ENCODE measurements at places on chromosomes 2 and 18. TPM values are rescaled to one million over a fixed set of nuclear protein-coding genes. Genes with fewer than 3 reads are reported as not detected.

The LIPG gene
- total RNA-seq = 8.1 TPM

The STARD6 gene
- not detected for total RNA-seq

The PLGLB1 gene
- 5.4 TPM for total RNA-seq

The ZSWIM2 gene
- not detected for total RNA-seq

DNA sequence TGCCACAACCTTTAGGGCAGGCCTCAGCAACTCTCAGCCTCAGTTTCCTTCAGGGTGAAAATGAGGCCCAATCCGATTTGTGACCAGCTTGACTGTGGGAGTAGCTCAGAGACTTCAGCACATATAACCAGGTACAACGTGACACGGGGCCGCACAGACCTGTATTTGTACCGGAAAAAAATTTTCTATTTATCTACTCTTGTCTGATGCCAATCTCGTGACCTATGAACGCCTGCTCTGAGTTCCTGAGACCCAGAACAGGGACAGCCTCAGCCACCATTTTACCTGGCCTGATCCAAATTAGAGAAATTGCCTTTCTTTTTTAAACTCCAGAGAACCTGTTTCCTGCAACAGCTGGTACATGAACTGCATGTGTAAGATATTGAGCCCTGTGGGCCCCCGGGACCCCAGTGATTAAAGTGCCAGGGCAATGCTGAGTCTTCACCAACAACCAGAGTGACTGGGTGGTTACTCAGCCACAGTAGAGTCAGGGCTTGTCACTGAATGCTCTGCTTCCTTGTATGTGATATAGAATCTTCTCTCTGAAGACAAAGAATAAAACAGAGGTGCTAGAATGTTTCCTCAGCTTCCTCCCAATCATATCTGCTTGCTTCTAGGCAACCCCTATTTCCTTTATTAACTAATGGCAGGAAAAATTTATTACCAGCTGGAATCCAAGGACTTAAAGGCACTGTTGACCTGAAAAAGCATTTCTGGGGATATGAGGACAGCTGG, 47.8 kb upstream of the FZD7 start:
- DNase-seq = no peak

- DNase-seq = no peak
Measured at GRCh38 chr2:3778851-3779495, 75.6 kb downstream of the DCDC2C start.

DNA sequence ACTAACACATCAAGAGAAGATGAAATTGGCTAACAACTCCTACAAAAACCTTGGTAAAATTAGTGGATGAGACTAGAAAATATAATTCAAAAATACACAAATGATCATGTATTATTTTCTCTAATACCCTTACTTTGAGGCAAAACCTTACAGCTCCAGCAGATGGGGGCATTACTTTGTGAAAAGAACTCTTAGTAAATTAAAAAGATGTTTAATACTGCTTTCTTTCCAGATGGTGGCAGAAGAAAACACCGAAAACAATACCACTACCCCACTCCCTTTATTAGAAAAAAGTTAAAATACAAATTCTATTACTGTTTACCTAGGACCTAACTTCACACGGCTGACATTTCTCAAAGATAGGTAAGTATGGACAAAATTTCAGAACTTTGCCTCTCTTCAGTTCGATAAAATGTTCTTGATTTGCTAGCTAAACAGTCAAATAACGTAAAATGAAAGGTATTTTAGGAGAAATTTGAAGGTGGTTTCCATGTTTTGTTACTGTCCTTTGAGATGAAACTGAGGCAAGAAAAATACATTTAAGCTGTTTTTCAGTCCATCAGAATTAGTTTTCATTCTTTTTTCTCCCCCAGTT, 30.6 kb downstream of the ORC4 start:
- DNase-seq = peak; percentile 58

DNA sequence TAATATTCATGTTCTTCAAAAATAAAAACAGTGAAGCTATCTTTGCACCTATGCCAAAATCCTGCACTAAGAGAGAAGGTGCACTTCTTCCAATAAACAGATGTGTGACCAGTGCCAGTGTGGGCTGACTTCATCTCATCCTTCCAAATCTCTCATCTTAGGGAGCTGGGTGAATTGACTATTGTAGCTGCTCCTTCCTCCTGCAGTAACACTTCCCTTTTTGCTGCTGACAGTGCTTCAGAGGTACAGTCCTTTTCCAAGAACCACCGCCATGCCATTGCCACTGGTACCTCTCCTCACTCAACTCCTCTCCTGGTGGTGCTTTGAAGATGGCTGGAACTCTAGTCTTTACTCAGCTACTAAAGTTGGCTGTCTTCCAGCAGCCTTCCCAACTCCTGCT, 42.1 kb upstream of the ARHGAP25 start:
- DNase-seq = no peak

DNA sequence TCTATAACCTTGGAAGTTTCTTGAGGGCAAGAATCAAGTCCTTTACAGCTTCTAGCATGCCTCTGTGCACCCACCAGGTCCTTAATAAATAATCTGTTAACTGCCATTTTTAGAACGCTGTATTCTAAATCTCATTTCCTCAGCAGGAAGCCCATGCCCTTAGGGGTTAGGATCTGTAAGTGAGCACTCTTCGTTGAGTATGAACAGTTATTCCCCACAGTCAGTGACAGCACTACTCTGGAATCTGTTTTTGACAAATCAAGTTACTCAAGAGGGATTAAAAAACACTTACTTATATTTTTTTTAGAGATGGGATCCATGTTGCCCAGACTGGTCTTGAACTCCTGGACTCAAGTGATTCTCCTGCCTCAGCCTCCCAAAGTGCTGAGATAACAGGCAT, 14.6 kb downstream of the PAIP2B start:
- DNase-seq = no peak

DNA sequence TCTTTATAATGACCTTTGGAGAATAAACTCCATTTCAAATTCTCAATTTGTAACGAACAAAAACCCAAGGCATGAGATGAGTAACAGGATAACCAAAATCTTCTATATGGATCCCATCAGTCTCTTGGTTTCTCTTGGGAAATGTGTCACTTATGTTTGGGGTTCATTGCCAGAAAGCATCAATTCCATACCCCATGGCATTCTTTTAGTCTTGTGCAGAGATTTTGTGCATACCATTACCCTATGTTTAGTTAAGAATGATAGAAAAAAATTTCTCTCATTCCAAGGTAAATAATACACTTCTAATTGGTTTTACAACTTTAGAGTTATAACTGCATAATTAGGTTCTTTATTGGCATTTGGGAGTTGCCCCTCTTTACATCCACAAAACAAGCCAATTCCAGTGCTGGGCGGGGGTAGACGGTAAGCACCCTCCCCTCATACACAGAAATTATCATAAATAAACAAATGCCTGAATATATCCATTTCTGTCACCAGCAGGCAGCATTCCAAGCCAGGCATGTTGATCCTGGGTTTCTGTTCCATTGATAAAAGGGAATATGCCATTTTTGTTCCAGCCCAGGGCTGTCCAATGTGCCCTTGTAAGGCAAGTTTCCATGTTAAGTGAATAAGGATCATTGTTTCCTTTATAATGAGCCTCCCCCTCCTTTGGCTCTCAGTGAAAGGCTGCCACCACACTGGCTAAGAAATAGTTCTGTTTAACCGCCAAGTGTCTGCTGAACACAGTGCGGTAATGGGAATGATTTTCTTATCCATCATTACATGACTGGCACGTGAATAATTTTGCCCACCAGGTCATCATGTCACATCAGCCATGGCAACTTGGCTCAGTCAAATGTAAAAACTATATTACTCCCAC, 680.1 kb upstream of the ZEB2 start:
- peak; percentile 16 for DNase-seq
